Occipital lobe (tissue), 3 donors: ENCODE measurements at places on chromosomes 13 and 19.

GRCh38 chr13:20359335-20359734 is 127.2 kb upstream of the GJB6 start:
- no peak for DNase-seq

DNA sequence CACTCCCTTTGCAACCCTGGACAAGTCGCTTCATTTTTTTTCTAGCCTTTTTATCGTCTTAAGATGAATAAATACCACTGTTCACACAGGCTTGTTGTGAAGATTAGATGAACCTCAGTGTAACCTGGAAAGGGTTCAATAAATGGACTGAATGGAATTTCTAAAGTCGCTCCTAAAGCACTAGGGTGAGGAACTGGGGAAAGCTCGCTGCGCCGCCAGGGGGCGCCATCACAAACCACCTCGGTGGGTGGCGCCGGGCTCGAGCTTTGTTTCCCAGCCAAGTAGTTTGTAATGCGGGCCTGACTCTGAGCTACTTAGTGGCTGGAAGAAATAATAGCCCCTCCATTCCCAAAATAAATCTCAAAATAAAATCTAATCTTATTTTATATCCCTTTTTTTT is 2.2 kb upstream of the CEACAM6 start:
- DNase-seq, result no peak

- no peak for DNase-seq
Observed at GRCh38 chr19:39148939-39149529, 23.4 kb downstream of the PAK4 start.

DNA sequence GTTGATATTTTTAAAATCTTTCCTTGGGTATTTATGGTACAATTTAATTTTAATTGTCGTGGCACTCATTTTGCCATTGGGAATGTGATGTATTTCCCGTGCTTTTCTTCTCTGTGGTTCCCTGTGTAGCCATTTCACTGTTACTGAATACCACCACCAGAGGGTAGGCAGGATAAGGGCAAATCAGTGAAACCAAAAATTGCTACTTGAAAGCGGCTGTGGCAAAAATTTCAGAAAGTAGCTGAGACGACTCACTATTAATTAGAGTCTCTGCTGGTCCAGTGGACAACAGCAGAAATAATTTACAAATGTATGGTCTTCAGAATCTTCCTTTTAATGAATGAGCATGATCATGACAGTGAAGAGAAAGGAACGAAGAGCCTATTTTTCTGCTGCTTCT is 34.4 kb upstream of the MIR17HG start:
- DNase-seq, result no peak

DNA sequence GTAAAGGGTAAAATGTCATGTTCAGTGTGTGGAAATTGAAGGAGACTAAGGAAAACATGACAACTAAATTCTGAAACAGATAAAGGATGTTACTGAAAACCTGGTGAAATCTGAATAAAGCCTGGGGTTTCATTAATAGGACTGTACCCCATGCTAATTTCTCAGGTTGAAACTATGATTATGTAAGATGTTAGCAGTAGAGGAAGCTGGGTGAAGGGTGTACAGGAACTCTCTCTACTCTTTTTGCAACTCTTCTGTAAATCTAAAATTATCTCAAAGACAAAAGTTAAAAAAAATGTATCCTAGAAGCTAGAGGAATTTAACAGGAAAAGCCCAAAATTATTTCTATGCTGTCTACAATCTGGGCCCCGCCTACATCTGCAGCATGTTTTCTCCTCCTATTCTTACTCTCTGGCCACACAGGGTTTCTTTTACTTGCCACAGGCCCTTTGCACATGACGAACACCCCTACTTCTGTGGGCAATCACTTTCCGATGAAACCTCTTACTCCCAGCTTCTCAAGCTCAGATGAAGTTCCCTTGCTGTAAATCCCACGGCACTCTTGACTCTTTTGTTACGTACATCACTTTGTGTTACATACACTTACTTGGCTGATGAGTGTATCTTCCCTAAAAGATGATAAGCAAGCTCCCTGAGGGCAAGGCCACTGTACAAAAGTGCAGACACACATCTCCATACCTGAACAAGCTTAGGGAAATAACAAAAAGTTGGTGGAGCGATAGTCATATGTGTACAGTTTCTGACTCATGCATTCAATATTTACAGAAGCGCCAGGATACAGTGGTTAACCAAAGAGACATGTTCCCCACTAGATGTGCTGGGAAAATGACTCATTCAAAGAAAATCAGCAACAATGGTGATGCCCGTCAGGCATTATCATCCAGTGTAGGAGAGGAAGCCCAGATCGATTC is 32.6 kb downstream of the RUBCNL start:
- DNase-seq, result no peak

- DNase-seq, result no peak
Observed at GRCh38 chr19:3274942-3275582, 50.6 kb downstream of the CELF5 start.

GRCh38 chr19:35403116-35403760 is 32.4 kb downstream of the GPR42 start:
- DNase-seq, result no peak

GRCh38 chr19:31096062-31096830 is 253.0 kb downstream of the TSHZ3 start:
- DNase-seq, result no peak

GRCh38 chr19:7917267-7918061 is 2.7 kb upstream of the SNAPC2 start:
- peak; percentile 36 for DNase-seq

GRCh38 chr13:98538876-98539275 is 38.0 kb downstream of the STK24 start:
- DNase-seq, result no peak

DNA sequence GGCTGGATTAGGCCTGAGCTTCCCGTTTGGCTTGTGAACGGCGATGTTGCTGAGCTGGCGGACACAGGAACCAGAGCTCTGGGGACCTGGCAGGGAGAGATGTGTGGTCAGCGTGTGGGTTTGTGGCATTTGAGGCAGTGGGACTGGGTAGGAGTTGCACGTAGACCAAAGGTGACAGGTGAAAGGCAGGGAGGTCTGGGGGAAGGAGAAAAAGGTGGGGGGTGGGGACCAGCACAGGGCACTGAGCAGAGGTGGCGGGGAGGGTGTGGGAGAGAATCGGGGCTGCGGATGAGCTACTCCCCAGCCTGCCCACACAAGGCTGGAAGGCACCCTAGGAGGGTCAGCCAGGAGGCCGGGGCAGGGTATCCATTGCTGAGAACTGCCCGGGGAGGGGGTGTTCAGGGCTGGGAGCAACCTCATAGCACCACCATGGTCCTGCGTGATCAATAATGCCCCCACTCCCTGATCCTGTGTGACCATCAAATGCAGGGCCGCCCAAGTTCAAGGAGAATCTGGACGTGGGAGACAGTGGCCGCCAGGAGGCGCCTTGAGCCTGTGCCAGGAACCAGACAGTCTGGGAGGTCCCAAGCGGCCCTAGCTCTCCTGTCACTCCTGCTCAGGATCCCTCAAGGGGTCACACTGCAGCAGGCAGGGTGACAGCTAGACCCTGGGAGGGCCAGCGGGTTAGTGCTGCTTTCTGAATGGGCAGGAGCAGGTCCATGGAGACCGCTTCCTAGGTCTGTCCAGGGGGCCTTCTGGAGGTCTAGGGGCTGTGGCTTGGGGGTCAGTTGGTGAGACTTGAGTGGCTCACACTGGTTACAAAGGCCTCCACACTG is 12.8 kb upstream of the SELENOW start:
- no peak for DNase-seq

- no peak for DNase-seq
Observed at GRCh38 chr13:97324115-97324514, 102.0 kb downstream of the MBNL2 start.

DNA sequence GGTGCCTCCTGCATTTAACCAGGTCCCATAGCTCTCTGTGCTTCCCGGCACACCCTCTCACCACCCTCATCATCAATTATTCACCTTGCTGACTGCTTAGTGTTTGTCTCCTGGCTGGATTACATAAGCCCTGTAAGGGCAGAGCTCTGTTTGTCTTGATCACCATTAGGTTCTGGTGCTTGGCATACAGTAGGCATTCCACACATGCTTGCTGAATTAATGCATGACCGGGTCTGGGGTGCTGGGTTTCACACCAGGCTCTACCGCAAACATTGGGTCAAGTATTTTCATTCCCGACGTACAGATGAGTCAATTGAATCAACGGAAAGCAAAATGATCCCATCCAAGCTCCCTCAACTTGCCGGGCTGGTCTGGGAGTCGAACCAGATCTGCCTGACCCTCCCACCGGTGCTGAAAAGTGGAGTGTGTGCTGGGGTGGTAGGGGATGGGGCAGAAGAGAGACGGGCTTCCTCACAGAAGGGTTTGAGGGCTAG is 28.5 kb downstream of the VAV1 start:
- no peak for DNase-seq

DNA sequence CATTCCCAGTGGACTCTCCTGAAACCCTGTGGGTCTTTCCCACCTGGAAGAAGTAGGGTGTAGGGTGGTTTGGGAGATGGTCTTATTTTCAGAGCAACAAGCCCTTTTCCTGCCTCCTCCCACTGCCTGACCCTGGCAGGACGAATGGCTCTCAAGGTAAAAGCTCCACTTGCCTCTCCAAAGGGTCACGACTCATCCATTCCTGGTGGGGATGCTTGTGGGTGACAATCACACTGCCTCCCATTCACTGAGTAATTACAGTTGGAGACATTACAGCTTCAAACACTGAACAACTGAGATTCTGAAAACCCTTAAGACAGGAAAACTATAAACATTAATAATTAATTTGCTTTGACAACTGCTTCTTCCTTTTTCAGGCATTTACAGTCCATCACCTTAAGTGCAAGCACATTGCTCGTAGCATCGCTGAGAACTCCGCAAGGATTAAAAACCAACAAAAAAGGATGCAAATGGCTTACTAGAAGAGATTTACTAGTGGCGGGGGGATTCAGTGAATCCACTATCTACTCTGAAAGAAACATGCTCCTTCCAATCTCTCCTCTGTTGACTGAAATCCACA is 199.6 kb upstream of the IRS2 start:
- no peak for DNase-seq

GRCh38 chr13:43487461-43487860 is 299.3 kb downstream of the ENOX1 start:
- DNase-seq, result no peak

- DNase-seq, result no peak
Observed at GRCh38 chr13:111245576-111246384, 74.7 kb upstream of the TEX29 start.

GRCh38 chr13:40137400-40137799 is 481.9 kb downstream of the COG6 start:
- DNase-seq, result no peak

GRCh38 chr19:38203197-38203596 is 20.8 kb downstream of the DPF1 start:
- DNase-seq, result no peak

DNA sequence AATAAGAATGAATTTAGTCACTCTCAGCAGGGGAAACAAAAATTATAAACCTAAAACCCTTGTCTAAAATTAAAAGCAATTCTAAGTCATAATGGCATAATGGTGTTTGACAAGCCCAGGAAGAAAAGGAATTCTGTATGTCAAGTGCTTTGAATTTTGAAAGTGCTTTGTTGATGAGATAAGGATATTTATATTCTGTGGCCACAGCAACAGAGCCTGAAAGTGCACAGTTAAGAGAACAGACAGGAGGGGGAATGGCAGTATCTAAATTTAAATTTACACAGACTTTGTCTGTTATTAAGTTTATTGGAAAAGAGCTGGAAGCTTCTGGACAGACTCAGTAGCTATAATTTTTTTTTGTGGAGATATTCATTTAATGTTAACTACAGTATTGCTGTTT is 69.8 kb downstream of the OLFM4 start:
- DNase-seq, result no peak

GRCh38 chr19:45251452-45252354 is 632 bp downstream of the MARK4 start:
- DNase-seq, result no peak

DNA sequence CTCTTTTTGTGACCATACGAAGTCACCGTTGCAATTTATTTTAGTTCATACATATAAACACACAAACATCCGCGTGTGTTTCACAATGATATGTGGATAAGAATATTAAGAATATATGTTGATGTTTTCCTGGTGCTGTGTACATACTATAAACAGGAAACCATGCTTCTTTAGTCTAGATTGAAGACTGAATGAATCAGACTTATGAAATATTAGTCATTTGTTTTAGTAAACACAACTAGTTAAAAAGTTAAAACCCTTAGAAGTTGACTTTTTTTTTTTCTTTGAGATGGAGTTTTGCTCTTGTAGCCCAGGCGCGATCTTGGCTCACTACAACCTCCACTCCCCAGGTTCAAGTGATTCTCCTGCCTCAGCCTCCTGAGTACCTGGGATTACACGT is 257.7 kb downstream of the DACH1 start:
- DNase-seq, result no peak

DNA sequence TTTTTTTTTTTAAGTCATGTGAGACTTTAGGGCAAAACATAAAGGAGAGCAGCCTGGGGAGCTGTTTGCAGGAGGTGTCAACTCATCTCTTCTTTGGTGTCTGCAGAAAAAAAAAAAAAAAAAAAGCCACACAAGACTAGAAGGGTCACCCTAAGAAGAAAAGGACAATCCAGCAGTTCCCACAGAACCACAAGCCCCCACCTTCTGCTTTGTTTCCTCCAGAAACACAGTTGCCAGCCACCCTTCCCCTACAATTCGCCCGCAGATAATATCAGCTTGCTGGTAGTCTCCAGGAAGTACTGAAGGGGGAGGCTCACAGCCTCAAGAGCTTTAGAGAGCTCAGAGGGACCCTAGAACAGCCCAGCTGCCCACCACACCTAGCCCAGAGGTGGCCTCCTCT is 22.3 kb upstream of the ZBTB7A start:
- no peak for DNase-seq

- DNase-seq, result no peak
Observed at GRCh38 chr13:24097667-24098066, 62.9 kb upstream of the SPATA13 start.

DNA sequence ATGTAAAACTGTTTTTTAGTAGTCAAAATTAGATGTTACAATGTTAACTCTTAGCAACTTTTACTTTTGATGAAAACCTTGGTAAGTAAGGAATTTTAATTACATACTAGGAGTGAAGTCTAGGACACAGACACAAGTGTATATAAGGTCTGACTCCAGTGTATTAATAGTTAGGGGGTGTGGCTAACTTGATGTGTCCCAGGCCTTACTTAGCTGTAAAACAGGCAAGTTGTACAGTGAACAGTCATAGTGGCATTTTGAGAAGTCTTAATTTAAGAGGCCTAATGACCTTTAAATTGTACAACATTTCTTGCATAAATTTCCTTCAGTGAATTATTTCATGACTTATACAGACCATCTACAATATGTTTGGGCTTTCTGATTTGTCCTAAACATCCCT is 6.8 kb downstream of the ZNF431 start:
- DNase-seq, result no peak

DNA sequence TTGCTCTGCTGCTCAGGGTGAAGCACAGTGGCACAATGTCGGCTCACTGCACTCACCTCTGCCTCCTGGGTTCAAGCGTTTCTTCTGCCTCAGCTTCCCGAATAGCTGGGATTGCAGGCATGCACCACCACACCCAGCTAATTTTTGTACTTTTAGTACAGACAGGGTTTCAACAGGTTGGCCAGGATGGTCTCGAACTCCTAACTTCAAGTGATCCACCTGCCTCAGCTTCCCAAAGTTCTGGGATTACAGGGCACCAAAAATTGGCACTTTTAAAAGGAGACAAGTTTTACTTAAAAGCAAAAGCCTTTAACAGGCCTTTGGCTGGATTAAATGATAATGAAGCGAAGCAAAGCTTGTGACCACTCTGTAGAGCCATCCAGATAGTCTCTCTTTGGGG is 12.5 kb upstream of the TSHZ3 start:
- DNase-seq, result no peak

- DNase-seq, result no peak
Observed at GRCh38 chr13:98476106-98476505, 100.8 kb downstream of the STK24 start.
